Right lobe of liver (tissue), 6 donors: ENCODE measurements at places on chromosomes 11 and 22. TPM values are rescaled to one million over a fixed set of nuclear protein-coding genes. Genes with fewer than 3 reads are reported as not detected.

Gene RASL10A
- total RNA-seq: 1.1 TPM

- H3K27ac ChIP-seq: no peak overlapping the region
- no peak for DNase-seq
- H3K27me3 ChIP-seq: no peaks in the 10 kb centered on the region
- H3K4me3 ChIP-seq: no peak overlapping the region
- H3K36me3 ChIP-seq: no peaks in the 10 kb centered on the region
Measured at GRCh38 chr11:111531136-111531535, 9.4 kb upstream of the LAYN start.

DNA sequence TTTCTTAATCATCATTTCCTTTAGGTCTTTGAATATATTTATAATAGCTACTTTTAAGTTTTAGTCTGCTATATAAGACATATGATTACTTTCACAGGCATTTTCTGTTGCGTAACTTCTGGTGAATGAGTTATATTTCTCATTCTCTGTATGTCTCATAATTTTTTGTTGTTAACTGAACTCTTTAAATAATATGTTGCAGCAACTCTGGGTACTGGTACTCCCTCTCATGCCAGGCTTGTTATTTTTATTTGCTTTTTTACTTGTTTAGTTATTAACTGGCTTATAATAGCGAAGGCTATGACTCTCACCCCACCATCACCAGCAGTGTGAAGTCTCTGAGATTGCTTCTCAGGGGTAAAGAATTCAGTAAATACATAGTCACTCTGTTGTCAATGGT lies 524.2 kb upstream of the CHORDC1 start:
- no peak for DNase-seq
- no peak overlapping the region for H3K4me3 ChIP-seq
- H3K36me3 ChIP-seq: no peaks in the 10 kb centered on the region
- H3K27me3 ChIP-seq: no peaks in the 10 kb centered on the region

- H3K27ac ChIP-seq: no peak overlapping the region
- no peaks in the 10 kb centered on the region for H3K27me3 ChIP-seq
- DNase-seq: no peak
- H3K4me3 ChIP-seq: no peak overlapping the region
- no peaks in the 10 kb centered on the region for H3K4me1 ChIP-seq
- no peaks in the 10 kb centered on the region for H3K36me3 ChIP-seq
Measured at GRCh38 chr11:77882396-77882795, 61.5 kb downstream of the AAMDC start.

GRCh38 chr11:77967121-77967520 lies 27.3 kb downstream of the INTS4 start:
- DNase-seq: no peak
- no peaks in the 10 kb centered on the region for H3K27me3 ChIP-seq
- H3K27ac ChIP-seq: no peak overlapping the region
- H3K4me1 ChIP-seq: no peaks in the 10 kb centered on the region
- no peaks in the 10 kb centered on the region for H3K36me3 ChIP-seq
- no peak overlapping the region for H3K4me3 ChIP-seq

Gene TPH1
- 0.25 TPM for total RNA-seq

DNA sequence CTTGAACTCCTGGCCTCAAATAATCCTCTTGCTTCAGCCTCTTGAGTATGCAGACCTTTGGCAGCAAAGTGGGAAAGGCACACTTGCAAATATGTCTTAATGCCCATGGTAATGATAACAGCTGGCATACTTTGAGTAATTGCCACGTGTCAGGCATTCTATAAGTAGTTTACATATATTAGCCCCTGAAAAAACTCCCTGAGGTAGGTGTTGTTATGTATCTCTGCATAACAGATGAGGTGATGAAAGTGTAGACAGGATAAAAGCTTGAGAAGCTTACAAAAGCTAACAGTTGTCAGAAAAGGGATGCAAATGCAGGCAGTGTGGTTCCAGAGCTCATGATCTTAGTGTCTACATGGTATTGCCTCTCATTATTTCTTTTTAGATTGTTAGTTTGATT lies 291.1 kb upstream of the C11orf87 start:
- H3K36me3 ChIP-seq: no peaks in the 10 kb centered on the region
- no peaks in the 10 kb centered on the region for H3K4me1 ChIP-seq
- DNase-seq: no peak
- H3K27me3 ChIP-seq: no peaks in the 10 kb centered on the region

DNA sequence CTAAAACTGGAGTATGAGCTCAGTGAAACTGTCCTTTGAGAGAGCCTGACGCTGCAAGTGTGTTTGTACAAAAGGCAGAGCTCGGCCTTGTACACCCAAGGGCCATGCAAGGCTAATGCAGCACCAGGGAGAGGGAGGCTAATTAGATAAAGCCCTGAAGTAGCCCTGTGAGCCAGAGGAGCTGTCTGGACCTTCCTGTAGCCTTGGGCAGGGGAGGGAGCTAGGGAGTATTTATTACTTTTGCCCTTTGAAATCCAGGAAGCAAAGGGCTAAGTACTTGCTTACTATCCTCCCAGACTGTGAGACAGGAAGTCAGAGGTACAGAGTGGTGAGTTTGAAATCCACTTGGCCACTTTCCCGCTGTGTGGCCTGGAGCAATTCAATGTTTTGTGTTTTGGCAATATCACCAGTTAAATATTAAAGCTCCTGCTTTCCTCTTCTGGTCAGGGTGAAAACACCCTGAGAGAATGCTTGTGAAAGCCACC lies 10.2 kb upstream of the LDHA start:
- H3K27ac ChIP-seq: peak overlapping the region; percentile 91
- H3K4me3 ChIP-seq: no peak overlapping the region
- no peaks in the 10 kb centered on the region for H3K36me3 ChIP-seq
- DNase-seq: peak; percentile 68
- H3K27me3 ChIP-seq: no peaks in the 10 kb centered on the region

Gene CTSW
- total RNA-seq: 0.87 TPM

Gene KCNQ1
- 2.4 TPM for total RNA-seq

Gene ALG8
- total RNA-seq: 32.1 TPM

- H3K4me1 ChIP-seq: no peaks in the 10 kb centered on the region
- H3K27ac ChIP-seq: no peak overlapping the region
- H3K27me3 ChIP-seq: no peaks in the 10 kb centered on the region
- no peak for DNase-seq
- H3K4me3 ChIP-seq: no peak overlapping the region
- H3K36me3 ChIP-seq: peaks cover 5% of the 10 kb centered on the region
Measured at GRCh38 chr11:71481101-71481960, 28.3 kb downstream of the NADSYN1 start.

Gene OR51F1
- total RNA-seq: not detected

GRCh38 chr11:120386318-120386717 lies 50.1 kb downstream of the ARHGEF12 start:
- H3K27me3 ChIP-seq: no peaks in the 10 kb centered on the region
- H3K4me1 ChIP-seq: peaks cover 19% of the 10 kb centered on the region
- H3K27ac ChIP-seq: no peak overlapping the region

- no peak overlapping the region for H3K27ac ChIP-seq
- no peaks in the 10 kb centered on the region for H3K27me3 ChIP-seq
- no peak overlapping the region for H3K4me3 ChIP-seq
- DNase-seq: peak; percentile 69
- no peaks in the 10 kb centered on the region for H3K4me1 ChIP-seq
Measured at GRCh38 chr11:1772270-1773130, 8.8 kb upstream of the CTSD start.

DNA sequence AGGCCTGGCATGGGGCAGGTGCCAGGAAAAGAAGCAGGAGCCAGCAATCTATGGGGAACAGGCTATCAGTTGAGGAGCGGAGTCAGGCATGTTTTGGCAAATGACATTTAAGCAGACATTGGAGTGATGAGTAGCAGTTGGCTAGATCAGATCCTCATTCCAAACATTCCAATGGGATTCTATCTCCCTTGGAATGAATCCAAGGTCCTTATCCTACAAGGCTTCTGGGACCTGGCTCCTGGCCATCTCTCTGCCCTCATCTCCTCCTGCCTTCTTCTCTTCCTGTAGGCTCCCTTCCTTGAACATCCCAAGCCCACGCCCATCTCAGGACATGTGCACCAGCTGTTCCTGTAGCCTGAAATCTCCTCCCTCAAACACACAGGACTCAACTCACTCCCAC lies 1074.5 kb downstream of the TBC1D22A start:
- no peaks in the 10 kb centered on the region for H3K27me3 ChIP-seq
- DNase-seq: no peak
- H3K4me1 ChIP-seq: no peaks in the 10 kb centered on the region
- no peak overlapping the region for H3K4me3 ChIP-seq
- H3K36me3 ChIP-seq: no peaks in the 10 kb centered on the region

DNA sequence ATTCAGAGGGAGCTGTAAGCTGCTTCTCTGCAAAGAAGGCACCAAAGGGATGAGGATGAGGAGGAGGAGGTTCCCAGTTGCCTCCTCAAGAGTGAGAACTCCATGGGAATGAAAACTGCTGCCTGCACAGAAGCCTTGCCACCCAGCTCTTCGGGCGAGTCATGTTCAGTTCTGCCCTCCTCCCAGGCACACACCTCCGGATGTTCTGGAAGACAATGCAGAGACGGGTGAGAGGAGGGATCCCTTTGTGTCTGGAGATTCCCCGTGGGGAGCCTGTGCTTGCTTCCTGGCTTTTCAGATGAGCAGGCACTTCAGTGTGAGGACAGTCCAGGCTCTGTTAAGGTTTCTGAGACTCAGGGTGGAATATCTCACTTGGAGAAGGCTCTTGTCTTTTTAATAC lies 295.6 kb downstream of the DDX10 start:
- H3K36me3 ChIP-seq: no peaks in the 10 kb centered on the region
- H3K4me3 ChIP-seq: no peak overlapping the region
- no peaks in the 10 kb centered on the region for H3K27me3 ChIP-seq
- no peak overlapping the region for H3K27ac ChIP-seq
- no peak for DNase-seq

DNA sequence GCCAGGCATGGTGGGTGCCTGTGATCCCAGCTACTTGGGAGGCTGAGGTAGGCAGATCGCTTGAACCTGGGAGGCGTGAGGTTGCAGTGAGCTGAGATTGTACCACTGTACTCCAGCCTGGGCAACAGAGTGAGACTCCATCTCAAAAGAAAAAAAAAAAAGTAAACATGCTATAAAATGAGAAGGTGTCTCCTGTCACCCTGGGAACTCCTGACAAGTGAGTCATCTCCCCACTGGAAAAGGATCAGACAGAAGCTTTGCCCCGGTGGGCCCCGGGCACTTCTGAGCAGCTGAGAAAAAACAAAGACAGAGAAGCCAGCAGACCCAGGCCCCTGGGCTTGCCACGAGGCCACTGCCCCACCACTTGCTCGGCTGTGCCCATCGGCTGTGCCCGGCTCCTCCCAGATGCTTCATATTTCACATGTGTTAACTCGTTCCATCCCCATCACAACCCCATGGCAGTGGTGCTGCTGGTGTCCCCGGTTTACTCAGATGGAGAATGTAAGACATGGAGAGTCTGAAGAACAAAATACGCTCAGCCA lies 22.3 kb downstream of the TTLL1 start:
- H3K4me1 ChIP-seq: no peaks in the 10 kb centered on the region
- H3K27me3 ChIP-seq: no peaks in the 10 kb centered on the region
- no peak for DNase-seq
- H3K4me3 ChIP-seq: no peak overlapping the region
- no peak overlapping the region for H3K27ac ChIP-seq
- no peaks in the 10 kb centered on the region for H3K36me3 ChIP-seq

Gene PNPLA3
- 17.5 TPM for total RNA-seq

GRCh38 chr22:33163815-33164214 lies 105.6 kb upstream of the SYN3 start:
- no peaks in the 10 kb centered on the region for H3K4me1 ChIP-seq
- H3K27me3 ChIP-seq: no peaks in the 10 kb centered on the region
- DNase-seq: no peak
- H3K27ac ChIP-seq: no peak overlapping the region
- H3K36me3 ChIP-seq: no peaks in the 10 kb centered on the region
- no peak overlapping the region for H3K4me3 ChIP-seq

Gene APOL3
- 21.7 TPM for total RNA-seq

GRCh38 chr11:59417023-59417422 lies 9.2 kb downstream of the OR5A2 start:
- no peaks in the 10 kb centered on the region for H3K4me1 ChIP-seq
- DNase-seq: no peak
- H3K27me3 ChIP-seq: no peaks in the 10 kb centered on the region
- no peaks in the 10 kb centered on the region for H3K36me3 ChIP-seq
- H3K4me3 ChIP-seq: no peak overlapping the region

GRCh38 chr22:22880645-22881044 lies 7.0 kb upstream of the IGLL5 start:
- H3K4me3 ChIP-seq: no peak overlapping the region
- no peak overlapping the region for H3K27ac ChIP-seq

- H3K36me3 ChIP-seq: no peaks in the 10 kb centered on the region
- H3K27ac ChIP-seq: no peak overlapping the region
- H3K4me3 ChIP-seq: no peak overlapping the region
- no peaks in the 10 kb centered on the region for H3K27me3 ChIP-seq
- DNase-seq: no peak
- no peaks in the 10 kb centered on the region for H3K4me1 ChIP-seq
Measured at GRCh38 chr11:66708701-66709100, 20.3 kb downstream of the SPTBN2 start.

Gene DUSP8
- 11.5 TPM for total RNA-seq

GRCh38 chr11:68216171-68216938 lies 3.3 kb upstream of the KMT5B start:
- no peaks in the 10 kb centered on the region for H3K27me3 ChIP-seq
- no peak overlapping the region for H3K4me3 ChIP-seq

- H3K4me3 ChIP-seq: no peak overlapping the region
- DNase-seq: no peak
- no peak overlapping the region for H3K27ac ChIP-seq
- H3K36me3 ChIP-seq: no peaks in the 10 kb centered on the region
- H3K4me1 ChIP-seq: no peaks in the 10 kb centered on the region
Measured at GRCh38 chr11:126102436-126102981, 39.8 kb upstream of the CDON start.

Gene OR2AT4
- not detected for total RNA-seq

GRCh38 chr11:27281276-27281675 lies 81.7 kb downstream of the CCDC34 start:
- no peak overlapping the region for H3K4me3 ChIP-seq
- H3K36me3 ChIP-seq: no peaks in the 10 kb centered on the region
- H3K4me1 ChIP-seq: no peaks in the 10 kb centered on the region
- DNase-seq: no peak
- no peak overlapping the region for H3K27ac ChIP-seq
- H3K27me3 ChIP-seq: no peaks in the 10 kb centered on the region

GRCh38 chr11:121420398-121420797 lies 31.7 kb upstream of the SORL1 start:
- H3K36me3 ChIP-seq: no peaks in the 10 kb centered on the region
- H3K4me3 ChIP-seq: no peak overlapping the region
- no peak for DNase-seq
- H3K27me3 ChIP-seq: no peaks in the 10 kb centered on the region

Gene TANGO2
- total RNA-seq: 11.0 TPM

GRCh38 chr11:117459979-117460300 lies 132.3 kb downstream of the CEP164 start:
- H3K36me3 ChIP-seq: no peaks in the 10 kb centered on the region
- no peaks in the 10 kb centered on the region for H3K27me3 ChIP-seq
- H3K27ac ChIP-seq: no peak overlapping the region
- H3K4me1 ChIP-seq: no peaks in the 10 kb centered on the region
- no peak for DNase-seq
- no peak overlapping the region for H3K4me3 ChIP-seq

Gene UBQLN3
- total RNA-seq: not detected

- H3K4me3 ChIP-seq: no peak overlapping the region
- no peaks in the 10 kb centered on the region for H3K36me3 ChIP-seq
- no peak for DNase-seq
Measured at GRCh38 chr11:34823639-34824038, 92.5 kb downstream of the APIP start.

GRCh38 chr11:34514597-34514996 lies 1.0 kb upstream of the ELF5 start:
- no peaks in the 10 kb centered on the region for H3K4me1 ChIP-seq
- H3K4me3 ChIP-seq: no peak overlapping the region
- no peaks in the 10 kb centered on the region for H3K36me3 ChIP-seq
- no peaks in the 10 kb centered on the region for H3K27me3 ChIP-seq
- DNase-seq: no peak
- no peak overlapping the region for H3K27ac ChIP-seq

Gene APOL1
- 299 TPM for total RNA-seq

Gene OR51B2
- total RNA-seq: not detected
